NCI-H226 (cell line): ENCODE measurements at places on chromosomes 2 and 18.
A peak's percentile ranks its signal among the peaks of the same experiment; 100 is the strongest.

DNA sequence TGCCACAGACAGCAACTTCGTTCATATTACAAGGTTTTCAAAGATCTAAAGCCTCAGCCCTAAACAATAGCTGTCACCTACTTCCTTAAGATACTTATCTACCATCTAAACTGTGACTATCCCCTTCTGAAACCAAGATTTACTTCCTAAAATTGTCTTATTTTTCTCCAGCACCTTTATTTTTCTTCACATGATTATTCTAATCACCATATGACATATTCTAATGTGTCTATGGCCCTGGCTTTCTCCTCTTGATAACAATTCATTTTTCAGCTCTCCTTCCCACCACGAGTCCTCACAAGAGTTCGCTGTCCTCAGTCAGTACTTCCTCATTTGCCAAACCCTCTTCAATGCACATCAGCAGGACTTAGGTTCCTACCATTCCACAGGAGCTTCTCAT lies 53.9 kb downstream of the RTTN start:
- DNase-seq = no peak

DNA sequence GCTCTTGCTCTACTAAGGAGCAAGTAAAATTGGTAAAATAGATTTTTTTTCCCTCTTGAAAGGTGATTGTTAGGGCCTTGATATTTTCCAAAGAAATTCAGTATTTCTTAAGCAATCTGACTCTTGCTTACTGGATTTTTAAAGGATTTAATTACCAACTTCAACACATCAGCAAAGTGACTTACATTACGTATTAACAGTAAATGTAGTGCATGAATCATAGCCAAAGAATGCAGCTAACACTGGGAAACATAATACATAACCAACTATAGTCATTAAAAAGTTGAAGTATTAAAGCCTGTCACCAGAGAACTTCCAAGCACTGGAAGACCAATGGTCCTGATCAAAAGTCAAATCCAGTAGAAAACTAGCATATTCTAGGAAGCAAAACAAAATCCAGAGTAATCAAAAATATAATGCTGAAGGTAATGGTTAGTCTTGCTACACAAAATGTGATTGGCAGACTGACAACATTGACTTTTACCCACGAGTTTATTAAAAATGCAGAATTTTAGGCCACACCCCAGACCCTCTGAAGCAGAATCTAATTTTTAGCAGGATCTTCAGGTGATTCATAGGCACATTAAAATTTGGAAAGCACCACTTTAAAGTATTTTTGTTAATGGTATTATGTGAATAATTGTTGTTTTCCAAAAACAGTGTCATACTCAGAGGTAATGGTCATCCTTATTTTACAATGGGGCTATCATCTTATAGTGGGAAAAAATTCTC lies 31.8 kb upstream of the CAVIN2 start:
- peak; percentile 57 for DNase-seq

DNA sequence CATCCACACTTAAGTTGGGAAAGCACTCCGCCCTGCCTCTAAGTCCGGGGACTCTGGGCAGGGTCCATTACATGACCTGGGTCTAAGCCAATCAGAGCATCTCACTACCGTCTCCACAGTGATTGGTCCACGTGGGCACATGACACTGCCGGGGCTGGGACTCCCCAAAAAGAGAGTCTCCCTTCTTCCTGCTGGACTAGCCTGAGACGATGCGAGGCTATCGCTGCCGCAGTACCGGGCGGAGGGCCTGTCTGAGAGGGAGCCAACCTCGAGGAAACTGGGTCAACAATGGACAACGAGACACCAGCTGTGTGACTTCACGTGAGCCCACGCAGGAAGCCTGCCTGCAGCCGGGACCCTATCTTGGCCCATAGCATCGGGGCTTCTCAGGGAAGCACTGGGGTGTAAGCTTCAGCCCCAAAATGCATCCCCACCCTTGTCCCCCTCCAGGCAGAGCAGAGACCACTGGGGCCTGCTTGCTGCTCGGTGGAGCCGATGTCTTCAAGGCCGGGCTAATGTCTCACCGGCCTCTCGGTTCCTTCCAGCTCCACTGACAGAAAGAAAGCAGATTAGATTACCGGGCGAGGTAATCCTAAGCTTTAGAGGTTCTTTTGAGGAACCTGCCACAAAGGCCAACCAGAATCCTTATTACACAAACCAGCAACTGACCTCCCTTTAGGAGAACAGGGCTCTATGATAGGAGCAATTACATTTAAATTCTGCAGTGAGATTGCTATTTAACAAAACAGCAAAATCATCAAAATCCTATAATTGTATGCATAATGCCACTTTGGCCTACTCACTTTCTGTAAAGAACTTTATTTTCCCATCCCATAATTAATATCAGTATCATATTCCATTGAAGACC lies 21.3 kb upstream of the COPS8 start:
- no peak for DNase-seq

DNA sequence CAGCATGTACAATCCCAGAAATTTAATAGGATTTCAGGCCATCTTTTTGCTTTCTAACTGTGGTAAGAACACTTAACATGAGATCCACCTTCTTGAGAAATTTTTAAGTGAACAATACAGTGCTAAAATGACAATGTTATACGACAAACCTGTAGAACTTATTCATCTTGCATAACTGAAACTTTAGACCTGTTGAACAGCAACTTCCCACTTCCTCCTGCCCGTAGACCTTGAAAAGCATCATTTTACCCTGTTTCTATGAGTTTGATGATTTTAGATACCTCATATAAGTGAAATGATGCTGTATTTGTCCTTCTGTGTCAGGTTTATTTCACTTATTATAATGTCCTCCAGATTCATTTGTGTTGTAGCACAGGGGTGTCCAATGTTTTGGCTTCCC lies 128.2 kb downstream of the CD226 start:
- DNase-seq = no peak

- DNase-seq = no peak
These were observed 145.3 kb upstream of the ITGA4 start for GRCh38 chr2:181311837-181312236.

GRCh38 chr2:109213646-109214433 lies 84.8 kb downstream of the SH3RF3 start:
- DNase-seq = peak; percentile 86

DNA sequence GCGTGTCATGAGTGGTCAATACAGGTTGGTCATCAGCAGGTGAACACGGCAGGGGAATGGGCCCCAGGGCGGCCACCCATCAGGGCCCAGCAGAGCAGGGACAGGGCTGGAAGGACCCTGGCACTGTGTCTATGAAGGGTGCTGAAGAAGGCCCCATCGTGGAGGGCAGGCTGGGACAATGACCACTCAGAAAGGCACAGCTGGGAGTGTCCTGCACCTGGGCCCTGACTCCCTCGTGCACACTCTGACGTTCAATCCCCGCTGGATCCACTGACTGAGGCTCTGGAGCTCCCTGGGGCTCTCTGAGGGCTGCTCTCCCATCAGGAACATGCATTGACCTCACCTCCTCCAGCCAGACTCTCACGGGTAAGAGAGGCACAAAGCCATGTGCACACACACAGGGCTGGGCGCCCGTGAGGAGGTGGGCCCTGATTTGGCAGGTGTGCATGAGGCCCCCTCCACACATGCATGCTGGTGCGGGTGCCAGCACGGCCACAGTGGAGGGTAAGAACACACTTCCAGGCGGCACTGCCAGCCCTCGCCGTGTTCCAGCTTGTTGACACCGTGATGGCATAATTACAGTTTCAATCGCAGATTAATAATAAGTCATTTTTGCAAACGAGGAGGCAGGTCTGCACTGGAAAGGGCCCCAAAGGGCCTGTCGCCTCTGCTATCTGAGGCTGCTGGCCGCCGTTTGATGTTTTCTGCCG lies 58.5 kb downstream of the SMAD7 start:
- no peak for DNase-seq

DNA sequence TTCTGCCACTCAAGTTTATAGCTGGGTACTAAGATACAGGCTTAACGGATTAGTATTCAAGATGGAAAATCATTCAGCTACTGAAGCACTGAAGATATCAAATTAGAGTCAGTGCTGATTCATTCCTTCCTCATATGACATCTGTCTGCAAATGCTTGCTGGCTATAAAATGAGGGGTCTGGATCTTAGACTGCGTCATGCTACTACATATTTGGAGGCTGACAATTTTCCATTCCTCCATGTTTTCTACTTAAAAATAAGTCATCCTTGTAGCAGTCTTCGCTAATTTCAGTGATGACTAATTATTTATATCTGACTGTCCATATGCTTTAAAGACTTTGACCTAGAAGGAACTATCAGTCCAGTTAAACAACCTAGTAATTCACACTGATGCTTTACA lies 233.4 kb downstream of the RIT2 start:
- DNase-seq = no peak

DNA sequence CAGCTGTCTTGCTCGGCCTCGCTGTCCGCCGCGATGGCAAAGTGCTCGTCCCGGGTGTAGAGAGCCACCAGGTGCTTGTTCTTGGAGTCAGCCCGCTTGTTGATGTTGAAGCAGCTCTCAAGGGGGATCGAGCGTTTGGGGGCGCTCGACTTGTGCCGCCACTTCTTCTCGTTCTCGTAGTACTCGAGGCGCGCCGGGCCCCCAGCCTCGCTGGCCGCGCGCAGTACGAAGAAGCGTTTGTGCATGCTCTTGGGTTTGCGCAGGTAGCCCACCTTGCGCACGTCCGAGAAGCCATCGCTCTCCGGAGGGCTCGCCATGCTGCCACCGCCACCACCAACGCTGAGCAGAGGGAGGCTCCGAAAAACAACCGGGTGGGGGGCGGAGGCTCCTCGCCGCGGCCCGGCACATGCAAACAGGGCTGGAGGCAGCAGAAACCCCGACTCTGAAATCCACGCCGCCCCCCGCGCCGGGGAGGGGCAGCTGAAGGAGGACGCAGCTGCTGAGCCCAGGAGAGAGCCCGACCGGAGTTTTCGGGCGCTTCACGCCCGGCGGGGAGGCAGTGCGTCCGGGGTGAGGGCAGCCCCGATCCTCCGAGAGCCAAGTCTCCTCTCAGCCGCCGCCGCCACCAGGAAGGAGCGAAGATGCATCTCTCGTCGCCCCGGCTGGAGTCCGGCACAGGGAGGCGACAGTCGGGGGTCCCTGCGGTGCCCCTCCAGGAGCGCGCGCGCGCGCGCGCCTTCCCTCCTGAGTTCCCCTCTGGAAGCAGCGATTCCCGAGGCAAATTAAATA lies 1.0 kb downstream of the IRS1 start:
- DNase-seq = no peak

- peak; percentile 51 for DNase-seq
These were observed 178.4 kb downstream of the KCNE4 start for GRCh38 chr2:223230352-223230751.
